ENCODE measurements at places on chromosomes 3 and 15.
A peak's percentile ranks its signal among the peaks of the same experiment; 100 is the strongest.

DNA sequence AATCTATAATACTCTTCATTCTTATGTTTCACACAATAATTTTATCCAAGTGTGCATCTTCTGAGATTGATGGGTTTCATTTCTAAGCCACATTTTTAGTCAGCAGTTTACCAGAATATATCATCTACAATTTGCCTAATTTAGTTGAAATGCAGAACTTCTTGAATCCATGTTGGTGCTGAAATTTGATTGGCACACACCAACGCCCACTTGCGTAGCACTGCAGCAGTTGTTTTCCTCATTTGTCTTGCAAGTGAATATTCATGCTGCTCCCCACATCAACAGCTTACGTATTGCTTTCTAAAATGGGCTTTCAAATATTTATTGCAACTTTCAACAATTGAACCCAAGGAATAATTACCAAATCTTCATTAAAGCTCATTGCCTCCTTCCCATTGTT is 87.8 kb upstream of the CTDSPL start:
- DNase-seq: no peak

GRCh38 chr15:52255935-52256334 is 39.7 kb downstream of the MYO5C start:
- no peak for DNase-seq

- DNase-seq: no peak
These were observed 42.0 kb downstream of the PIGB start for GRCh38 chr15:55361048-55361447.

DNA sequence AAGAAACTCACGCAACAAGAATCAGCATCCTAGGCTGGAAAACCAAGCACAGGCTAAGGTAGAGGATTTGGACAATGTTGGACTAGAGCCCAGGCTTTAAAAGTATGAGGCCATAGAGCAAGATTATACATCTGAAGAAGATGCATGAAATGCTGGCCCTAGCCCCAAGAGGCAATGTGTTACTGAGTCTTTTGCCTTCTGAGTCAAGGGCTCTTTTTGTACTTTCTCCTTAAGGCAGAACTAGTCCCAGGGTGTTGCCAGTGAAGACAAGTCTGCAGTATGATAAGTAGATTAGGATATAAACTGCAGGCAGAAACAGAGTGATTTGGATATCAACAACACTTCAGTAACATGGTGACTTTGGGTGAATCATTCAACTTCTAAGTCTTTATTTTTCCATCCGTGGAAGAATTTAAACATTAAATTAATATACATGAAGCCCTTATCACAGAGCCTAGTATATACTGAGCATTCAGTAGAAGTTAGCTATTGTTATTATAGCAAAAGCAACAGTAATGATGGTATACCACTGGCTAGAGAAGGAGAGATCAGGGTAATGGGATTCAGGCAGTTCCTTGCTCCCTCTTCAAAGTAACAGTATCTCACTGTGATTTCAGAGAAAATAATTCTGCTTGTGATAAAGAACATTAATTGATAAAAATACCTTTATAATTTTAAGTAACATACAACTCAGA is 99.9 kb upstream of the MLF1 start:
- DNase-seq: peak; percentile 40

DNA sequence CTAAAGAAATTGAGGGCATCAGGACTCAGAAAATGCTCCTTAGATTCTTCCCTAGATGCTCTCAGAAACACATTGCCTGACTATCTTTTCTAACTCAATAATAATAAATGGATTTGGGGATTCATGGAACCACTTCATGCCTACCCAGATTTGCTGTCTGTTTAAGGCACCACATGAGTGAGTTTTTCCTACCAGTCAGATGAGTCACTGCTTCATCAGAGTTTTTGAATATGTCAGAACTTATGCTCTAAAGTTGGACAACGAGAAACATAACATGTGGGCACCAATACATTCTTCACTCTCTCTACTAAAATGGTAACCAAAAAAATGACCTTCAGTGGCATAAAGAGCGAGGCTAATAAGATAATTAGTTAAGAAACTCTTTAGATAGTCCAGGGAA is 1135.1 kb downstream of the TUSC7 start:
- peak; percentile 18 for DNase-seq

DNA sequence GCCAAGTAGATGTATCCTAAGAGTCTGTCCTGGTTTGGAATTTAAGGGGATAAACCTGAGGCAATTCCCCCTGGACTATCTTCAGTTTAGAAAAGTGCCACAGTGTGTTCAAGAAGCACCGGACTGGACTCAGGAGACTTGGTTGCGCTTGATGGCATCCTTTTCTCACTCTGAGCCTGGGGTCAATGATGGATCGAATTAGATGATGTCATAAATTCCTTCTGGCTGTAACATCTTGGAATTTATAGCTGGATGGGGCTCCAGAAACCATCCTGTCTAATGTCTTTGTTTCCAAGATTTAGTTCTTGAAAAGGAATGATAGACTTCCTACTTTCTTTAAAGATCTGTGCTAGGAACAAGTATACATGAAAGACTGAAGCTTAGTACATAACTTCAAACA is 280.6 kb downstream of the LPP start:
- DNase-seq: peak; percentile 72

DNA sequence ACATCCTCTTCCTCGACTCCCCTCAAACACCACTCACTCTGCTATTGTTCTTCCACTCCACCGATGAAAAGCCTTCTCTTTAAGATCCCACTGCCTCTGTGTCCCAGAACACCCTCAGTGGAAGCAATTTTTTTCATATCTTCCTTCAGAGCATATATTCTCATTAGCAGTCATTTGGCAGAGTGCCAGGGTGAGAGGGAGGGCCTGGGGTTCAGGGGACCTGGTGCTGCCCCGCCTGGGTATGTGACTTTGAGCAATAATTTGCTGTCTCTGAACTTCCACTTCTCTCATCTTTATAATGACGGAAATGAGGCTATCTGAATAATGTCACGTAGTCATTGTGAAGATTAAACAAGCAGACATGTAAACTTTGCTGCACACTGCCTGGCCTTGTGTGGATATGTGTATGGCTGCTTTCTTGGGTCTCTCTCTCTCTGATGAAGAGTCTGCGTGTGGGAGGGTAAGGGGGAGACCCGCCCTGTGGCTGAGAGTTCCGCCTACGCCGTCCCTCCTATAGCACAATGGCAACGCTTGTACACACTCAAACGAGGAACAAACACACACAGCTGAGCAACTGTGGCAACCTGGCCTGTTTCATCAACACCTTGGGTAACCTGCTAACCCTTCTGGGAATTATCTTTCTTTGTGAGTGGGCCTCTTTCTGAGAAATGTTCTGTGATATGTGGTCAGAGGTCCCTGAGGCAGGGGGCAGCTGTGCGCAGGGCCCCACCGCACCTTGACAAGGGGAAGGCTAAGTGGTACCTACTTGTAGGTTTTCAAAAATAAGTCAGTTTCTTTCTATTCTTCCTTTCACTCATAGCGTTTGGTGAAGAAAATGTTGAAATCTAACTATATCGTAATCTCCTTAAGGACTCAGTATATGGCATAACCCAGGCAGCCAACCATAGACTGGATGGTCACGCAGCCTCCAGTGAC is 369.8 kb downstream of the SV2B start:
- DNase-seq: no peak

GRCh38 chr3:74693696-74694393 is 79.4 kb upstream of the CNTN3 start:
- DNase-seq: peak; percentile 50
